ENCODE measurements at places on chromosomes 6 and 20. TPM values are rescaled to one million over a fixed set of nuclear protein-coding genes. Genes with fewer than 3 reads are reported as not detected.

Gene MTFR2
- total RNA-seq: 0.66 TPM

Gene FAXC
- total RNA-seq: 0.66 TPM

Gene MAS1
- not detected for total RNA-seq

Gene LPIN3
- 5.4 TPM for total RNA-seq

Gene SLC17A5
- total RNA-seq: 38.5 TPM

Gene KIF13A
- total RNA-seq: 105 TPM

Gene PTCHD4
- total RNA-seq: 3.5 TPM

Gene SLC4A11
- total RNA-seq: 0.44 TPM

Gene CALHM4
- not detected for total RNA-seq

Gene CALHM5
- total RNA-seq: 6.3 TPM

Gene ADGRG6
- 0.33 TPM for total RNA-seq

Gene TCF21
- total RNA-seq: 65.0 TPM

Gene GLP1R
- total RNA-seq: not detected

Gene SLC22A7
- not detected for total RNA-seq

Gene OLIG3
- not detected for total RNA-seq

Gene DEFB127
- total RNA-seq: not detected

Gene NKX2-2
- not detected for total RNA-seq

Gene FAM162B
- total RNA-seq: 0.33 TPM

Gene BEND6
- 17.7 TPM for total RNA-seq

Gene TRDN
- not detected for total RNA-seq

Gene LST1
- not detected for total RNA-seq

Gene CLIC5
- not detected for total RNA-seq

Gene TCFL5
- total RNA-seq: 20.5 TPM

Gene NPEPL1
- total RNA-seq: 23.0 TPM

Data from smooth muscle cell of trachea (primary cell).